ENCODE measurements at places on chromosomes 2 and 18.

GRCh38 chr2:213219816-213220215 lies 64.4 kb upstream of the SPAG16 start:
- no peak for DNase-seq

DNA sequence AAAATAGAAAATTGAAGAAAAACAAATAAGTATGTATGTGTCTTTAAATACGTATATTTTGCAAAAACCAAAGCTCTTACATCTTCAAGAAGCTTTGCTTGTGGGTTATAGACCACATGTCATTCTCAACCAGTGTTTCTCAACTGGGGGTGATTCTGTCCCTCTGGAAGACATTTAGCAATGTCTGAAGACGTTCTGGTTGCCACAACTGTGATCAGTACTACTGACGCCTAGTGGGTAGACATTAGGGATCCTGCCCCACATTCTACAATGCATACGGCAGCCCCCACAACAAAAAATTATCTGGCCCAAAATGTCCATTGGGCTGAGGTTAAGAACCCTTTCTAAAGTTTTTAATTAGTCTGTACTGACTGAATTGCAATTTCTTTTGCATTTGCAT lies 48.4 kb downstream of the UNC50 start:
- no peak for DNase-seq

GRCh38 chr2:96843538-96844268 lies at the start of gene ANKRD23:
Gene ANKRD23, minus strand, starts transcription at chr2:96844021. Its CDS starts 29 bp downstream, at chr2:96843992.
- no peak for DNase-seq

GRCh38 chr2:12855508-12855907 lies 138.8 kb downstream of the TRIB2 start:
- DNase-seq = no peak

DNA sequence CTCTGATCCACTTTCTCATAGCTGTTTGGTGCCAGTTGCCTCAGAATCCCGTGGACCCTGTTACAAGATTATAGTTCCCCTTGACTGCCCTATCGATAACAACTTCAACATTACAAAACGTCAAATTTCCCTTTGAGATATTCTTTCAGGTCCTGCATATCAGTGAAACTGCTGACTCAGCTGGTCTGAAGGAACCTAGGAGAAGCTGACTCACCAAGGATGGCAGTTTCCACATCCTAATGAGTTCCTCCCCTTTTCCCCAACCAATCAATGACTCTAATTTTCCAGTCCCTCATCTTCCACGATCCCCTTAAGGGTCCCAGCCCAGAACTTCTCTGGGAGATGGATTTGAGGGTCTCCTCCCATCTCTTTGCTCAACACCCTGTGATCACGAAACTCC lies 27.6 kb upstream of the GNAL start:
- DNase-seq = no peak

DNA sequence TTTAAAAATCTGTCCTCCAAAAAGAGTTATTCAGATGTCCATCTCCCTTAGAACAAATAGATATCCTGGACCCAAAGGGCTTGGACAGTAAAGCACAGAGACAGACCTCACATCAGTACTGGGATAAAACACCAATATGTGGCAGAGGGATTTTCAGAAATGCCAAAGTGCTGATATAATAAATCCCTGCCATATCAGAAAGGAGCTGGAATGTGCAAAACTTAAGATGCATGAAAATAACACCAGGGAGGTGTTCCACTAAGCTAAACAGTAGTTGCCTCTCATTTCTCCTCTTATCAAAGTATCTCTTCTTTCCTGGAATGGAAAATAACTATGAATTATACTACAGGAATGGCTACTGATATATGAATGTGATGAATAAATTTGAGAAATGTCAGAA lies 13.2 kb downstream of the USP40 start:
- no peak for DNase-seq

DNA sequence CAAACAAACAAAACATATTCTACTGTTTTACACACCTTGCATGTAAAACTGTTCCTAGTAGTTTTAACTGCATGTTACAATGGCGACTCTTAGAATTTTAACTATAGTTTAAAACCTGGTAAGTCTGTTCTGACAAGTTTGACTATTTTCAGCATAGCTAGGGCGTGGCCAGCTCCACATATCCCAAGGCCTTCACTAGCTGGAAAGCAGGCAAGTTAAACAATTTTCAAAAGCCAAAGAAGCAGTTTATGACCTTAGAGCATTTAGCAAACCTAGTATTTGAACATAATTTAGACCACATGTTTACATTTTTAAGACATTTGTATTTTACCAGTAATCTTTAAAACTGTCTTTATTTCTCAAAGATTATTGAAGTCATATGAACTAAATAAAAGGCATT lies 402.8 kb upstream of the SYT4 start:
- DNase-seq = no peak

GRCh38 chr18:11676386-11676785 lies 12.7 kb upstream of the GNAL start:
- DNase-seq = no peak

DNA sequence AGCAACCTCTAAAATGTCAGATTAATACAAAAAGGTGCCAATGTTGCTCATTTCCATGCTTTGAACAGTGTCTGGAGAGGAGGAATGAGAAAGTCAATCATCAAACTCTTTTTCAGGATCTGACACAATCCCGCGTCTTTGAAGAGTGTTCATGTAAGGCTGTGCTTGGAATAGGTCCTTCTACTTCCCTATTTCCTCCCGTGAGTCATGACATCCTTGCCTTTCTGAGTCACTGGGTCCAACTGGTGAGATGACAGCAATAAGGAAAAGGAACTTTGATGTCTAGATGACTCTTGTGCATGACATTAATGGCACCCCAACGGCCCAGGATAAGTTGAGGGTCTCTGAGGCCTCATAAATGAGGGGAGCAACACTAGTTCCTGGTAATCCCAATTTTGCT lies 109.0 kb upstream of the CELF4 start:
- no peak for DNase-seq

DNA sequence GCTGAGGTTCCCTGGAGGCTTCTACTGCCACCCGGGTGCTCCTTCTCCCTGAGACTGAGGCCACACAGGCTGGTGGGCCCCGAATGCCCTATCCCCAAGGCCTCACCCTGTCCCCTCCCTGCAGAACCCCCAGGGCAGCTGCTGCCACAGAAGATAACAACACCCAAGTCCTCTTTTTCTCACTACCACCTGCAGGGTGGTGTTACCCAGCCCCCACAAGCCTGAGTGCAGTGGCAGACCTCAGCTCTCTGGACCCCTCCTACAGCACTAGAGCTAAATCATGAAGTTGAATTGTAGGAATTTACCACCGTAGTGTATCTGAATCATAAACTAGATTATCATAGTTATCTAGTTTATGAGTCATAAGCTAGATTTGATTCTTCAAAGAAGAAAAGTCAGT lies 7.3 kb upstream of the CENPA start:
- no peak for DNase-seq

Data from NCI-H524 (cell line).